ENCODE measurements at places on chromosomes 1 and 21. TPM values are rescaled to one million over a fixed set of nuclear protein-coding genes. Genes with fewer than 3 reads are reported as not detected.

DNA sequence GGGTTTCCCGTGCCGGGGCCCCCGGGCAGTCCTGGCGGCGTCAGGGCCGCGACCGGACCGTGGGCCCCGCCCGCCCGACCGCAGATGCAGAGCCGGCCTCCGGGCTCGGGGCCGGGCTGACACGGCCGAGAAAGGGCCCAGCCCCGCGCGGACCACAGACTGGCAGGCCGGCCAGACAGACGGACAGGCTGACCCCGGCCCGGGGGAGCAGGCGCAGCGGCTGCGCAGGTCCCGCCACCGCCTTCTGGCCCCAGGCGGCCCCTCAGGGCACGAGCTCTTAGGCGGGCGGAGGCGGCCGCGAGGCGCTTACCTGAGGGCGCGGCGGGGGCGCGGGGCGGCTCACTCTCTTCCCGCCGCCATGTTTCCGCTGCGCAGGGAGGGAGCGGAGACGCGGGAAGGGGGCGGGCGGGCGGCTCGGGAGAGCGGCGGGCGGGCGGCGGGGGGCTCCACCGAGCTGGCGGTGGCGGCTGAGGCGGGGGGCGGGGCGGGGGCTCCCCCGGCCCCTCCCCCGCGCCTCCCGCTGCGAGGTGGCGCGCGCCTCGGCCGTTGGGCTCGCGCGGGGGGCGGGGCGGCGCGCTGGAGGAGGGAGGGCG, at the start of gene SCMH1:
Gene SCMH1, minus strand, starts transcription at position 558 of the 593 bp plus-strand sequence. CDS start 56,173 bp downstream, outside the sequence.
- DNase-seq = peak; percentile 56

- no peak for DNase-seq
Measured at GRCh38 chr21:38995731-38996130, 187.5 kb downstream of the PSMG1 start.

- DNase-seq = no peak
Measured at GRCh38 chr1:13826591-13826990, 126.6 kb downstream of the PRDM2 start.

DNA sequence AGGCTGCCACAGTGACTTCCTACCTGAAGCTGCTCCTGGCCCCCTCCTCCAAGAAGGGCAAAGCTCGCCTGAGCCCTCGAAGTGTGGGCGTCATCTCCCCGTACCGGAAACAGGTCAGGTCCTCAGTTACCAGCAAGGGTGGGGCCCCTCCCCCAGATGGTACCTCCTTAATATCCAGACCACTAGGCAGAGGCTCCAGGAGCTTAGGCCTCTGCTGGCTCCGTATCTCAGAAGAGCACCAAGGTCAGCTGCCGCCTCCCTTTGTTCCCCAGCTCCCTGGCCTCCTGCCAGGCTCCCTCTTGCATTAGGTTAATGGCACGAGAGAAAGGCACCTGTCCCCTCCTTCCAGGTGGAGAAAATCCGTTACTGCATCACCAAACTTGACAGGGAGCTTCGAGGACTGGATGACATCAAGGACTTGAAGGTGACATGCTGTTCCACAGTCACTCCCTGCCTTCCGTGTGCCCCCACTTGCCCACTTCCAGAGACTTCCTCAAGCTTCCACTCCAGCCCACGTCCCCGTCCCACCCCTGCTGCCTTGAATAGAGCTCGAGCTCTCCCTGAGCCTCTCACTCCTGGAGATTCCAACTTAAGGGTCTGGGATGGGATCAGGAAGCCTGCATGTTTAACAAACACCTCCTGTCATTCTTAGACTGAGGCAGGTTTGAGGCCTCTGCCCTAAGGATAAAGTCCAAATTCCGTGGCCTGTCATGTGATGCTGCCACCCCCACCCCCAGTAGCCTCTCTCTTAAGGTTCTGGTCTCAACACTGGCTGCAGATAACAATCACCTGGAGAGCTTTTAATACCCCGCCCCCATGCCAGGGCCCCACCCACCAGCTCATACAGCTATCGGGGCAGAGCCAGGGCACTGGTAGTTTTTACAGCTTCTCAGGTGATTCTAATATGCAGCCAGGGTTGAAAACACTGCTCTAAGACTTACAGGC, 8.3 kb downstream of the RHOC start:
- DNase-seq = peak; percentile 69

DNA sequence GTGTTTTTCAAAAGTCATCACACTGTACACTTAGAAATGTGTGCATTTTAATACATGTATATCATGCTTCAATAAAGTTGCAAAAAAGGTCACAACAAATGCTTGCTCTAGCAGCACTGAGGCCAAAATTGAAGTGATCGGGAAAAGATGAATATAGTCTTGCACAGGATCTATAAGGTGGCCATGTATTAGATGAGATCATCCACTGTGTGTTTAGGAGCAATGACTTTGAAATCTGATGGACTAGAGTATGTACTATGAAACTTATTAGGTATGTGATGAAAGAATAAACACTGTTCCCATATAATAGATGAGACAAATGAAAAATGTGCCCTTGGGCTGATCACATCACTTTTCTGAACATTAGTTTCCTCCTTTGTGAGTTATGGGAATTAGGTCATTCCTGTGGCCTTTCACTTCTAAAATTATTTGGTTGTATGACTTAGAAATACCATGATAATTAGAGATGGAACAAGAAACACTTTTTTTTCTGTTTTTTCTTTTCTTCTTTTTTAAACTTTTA, 984.6 kb downstream of the ADGRL2 start:
- DNase-seq = no peak

- DNase-seq = no peak
Measured at GRCh38 chr1:18618546-18619466, 11.8 kb upstream of the PAX7 start.

GRCh38 chr1:177568622-177569021, 397.9 kb downstream of the BRINP2 start:
- DNase-seq = no peak

The TCEA3 gene
- 49.3 TPM for total RNA-seq

The NUF2 gene
- 31.6 TPM for total RNA-seq
